CD4-positive, alpha-beta T cell treated with Interleukin-17A for 1 hour (primary cell): ENCODE measurements at places on chromosomes 6 and 20.

GRCh38 chr6:160678230-160678629 is 14.2 kb upstream of the LPA start:
- DNase-seq, result no peak

DNA sequence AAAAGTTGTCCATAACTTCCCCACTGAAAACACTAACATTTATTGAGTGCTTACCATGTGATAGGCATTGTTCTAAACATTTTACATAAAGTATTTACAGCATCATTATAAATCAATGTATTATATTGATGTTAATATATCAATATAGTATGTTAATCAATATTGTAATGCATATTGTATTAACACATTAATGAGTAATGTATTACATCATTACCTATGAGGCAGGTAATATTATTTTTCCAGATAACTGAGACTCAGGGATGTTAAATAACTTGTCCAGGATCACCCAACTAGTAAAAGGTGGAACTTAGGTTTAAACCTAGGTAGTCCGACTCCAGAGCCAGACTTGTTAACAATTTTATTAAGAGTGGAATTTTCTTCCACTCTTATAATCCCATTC is 12.2 kb upstream of the TREM2 start:
- no peak for DNase-seq

- no peak for DNase-seq
Measured at GRCh38 chr6:13892017-13892645, 32.6 kb upstream of the RNF182 start.

GRCh38 chr6:53604623-53605190 is 59.8 kb upstream of the GCLC start:
- DNase-seq, result no peak

GRCh38 chr6:93139408-93140081 is 279.8 kb downstream of the EPHA7 start:
- no peak for DNase-seq

- DNase-seq, result no peak
Measured at GRCh38 chr6:68410021-68410420, 225.1 kb upstream of the ADGRB3 start.

- no peak for DNase-seq
Measured at GRCh38 chr6:70282919-70283461, 19.9 kb downstream of the COL9A1 start.

DNA sequence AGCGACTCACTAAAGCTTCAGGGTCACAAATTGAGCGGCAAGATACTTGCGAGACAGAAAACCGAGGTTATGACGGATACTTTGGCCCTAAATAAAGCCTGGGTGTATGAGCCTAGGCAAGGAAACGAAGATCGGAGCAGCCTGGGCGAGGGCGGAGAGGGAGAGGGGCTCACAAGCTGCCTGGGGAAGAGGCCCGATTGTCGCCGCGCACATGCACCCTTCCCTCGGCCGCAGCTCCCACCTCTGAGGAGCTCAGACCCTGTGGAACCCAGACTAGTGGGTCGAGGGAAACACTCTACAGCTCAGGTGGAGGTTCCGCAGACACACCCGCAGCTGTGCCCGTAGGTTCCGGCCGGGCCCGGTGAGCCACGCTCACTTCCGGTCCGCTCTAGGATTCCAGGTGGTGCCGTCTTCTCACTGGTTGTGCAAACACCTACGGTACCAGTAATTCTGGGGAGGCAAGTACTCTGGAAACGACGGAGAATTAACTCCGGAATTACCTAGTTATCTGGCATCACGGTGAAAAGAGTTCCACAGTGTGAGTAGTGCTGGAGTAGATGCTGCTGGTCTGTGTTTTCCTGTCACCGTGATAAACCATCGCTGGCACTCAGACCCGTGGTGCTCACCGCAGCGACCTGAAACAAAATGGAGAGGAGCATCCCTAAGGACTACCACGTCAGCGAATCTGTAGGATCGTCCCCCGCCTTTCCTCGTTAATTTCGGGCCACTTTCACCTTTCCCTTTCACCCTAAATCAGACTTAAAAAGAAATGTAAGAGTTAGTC is 61.5 kb downstream of the GPX5 start:
- peak; percentile 62 for DNase-seq

DNA sequence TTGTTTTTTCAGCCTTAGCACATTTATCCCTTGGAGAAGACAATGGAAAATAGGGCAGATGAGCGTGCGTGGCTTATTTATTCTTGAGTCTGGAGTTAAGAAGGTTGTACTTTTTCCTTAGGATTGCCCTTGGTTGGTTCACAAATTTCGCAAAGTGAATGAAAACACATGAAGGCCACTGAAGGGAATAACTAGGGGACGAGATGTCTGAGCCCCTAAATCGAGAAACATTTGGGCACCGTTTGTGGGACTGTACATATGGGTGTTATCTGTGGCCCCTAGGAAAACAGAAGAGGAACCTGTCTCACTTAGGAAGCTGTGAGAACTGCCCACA is 19.4 kb upstream of the TRIM27 start:
- DNase-seq, result no peak

DNA sequence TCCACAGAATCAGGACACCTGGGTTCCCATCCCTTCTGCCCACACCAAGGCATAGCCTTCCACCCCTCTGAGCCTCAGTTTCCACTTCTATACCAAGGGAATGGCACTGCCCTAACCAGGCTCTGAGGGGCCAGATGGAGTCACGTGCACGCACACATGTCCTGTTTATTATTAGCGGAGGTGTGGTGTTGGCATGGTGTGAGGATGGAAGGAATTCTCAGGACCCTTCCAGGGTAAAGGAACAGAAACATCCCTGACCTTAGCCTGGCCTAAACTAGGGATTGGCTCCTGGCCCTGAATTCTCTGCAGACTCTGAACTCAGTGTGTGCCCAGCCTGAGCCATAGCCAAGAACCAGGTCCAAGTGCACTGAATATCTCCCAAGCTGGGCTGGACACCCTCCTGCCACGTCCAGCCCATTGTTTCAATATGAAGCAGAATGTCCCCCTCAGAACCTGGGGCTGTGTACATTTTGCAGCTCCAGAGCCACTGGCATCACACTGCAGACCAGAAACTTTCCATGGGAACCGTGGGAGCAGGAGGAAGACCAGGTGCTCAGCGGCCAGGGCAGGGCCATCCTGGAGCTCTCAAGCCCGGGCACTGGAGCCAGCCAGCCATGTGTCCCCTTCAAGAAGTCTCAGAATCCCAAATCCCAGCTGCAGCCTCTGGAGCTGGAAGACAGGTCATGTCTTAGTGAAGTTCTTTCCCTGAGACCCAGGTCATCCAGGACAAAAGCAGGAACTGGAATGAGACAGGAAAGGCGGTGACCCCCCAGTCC is 208.4 kb downstream of the ANKRD60 start:
- DNase-seq, result no peak

DNA sequence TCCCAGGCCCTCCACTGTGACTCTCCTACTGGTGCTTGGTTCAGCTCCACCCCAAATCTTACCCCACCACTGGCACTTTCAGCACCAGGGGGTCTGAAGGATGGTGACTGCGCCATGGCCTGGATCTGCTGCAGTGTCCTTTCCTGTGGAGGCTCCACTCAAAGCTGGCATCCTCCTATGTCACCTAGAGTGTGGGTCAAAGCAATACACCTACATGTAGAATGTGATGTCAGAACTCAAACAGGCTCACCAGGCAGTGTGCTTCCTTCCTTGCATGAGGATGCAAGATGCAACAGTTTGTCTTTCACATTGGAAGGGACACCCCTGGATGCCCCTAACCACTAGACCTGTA is 32.8 kb upstream of the MICB start:
- peak; percentile 48 for DNase-seq

GRCh38 chr6:21476112-21476511 is 117.4 kb upstream of the SOX4 start:
- DNase-seq, result no peak

DNA sequence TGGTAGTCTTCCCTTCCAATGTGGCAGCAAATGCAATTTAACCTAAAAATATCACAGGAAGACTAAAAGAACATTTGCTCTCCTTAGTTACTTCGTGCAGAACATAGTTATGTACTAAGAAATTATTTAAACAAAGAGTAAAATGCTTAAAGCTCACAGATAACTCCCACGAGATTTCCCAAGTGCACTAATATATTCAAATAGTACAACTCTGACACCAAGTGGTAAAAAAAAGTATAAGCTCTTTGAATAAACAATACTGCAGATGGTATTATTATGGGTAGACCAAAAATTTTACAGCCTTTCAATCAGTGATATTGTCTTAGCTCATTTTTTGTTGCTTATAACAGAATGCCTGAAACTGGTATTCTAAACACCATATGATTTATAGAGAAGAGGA is 52.8 kb upstream of the FILIP1 start:
- DNase-seq, result no peak

- no peak for DNase-seq
Measured at GRCh38 chr6:56732517-56732916, 89.8 kb upstream of the DST start.

DNA sequence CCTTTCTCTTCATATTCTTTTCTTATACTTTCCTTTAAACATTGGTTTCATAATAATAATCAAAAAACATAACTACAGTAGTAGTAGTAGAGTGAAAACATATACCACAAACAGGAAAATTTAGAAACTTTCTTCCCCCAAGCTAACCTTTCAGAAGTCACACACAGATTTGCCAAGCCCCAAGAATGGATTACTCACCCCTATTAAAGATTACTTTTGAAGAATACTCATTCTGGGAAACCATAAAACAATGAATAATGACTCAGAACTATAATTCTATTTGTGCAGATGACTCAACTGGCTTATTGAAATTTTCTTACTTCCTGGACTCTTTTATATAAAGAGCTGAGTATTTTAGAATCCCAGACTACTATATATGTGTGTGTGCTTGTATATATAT is 119.4 kb upstream of the GJE1 start:
- no peak for DNase-seq

- no peak for DNase-seq
Measured at GRCh38 chr6:143223895-143224294, 163.2 kb downstream of the AIG1 start.

GRCh38 chr6:2509711-2510110 is 241.0 kb downstream of the MYLK4 start:
- DNase-seq, result no peak

- DNase-seq, result no peak
Measured at GRCh38 chr6:37221585-37222124, 35.9 kb upstream of the TBC1D22B start.

DNA sequence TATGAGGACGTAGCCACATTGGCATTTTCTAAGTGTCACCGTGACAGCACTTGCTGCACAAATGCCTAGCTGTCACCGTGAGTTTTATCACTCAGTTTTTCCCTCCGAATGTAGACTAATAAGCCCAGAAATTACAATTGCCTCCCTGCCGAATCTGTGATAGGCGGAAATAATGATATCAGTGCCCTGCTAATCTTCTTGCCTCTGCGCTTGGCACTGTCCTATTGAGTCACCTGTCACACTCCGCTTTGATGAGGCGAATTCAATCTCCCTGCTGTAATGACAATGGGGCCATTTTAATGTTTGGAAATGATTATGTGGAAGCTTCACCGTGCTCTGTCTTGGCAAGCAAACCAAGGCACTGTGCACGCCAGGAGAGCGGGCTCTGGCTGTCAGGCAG is 112.8 kb downstream of the LINC00237 start:
- no peak for DNase-seq

DNA sequence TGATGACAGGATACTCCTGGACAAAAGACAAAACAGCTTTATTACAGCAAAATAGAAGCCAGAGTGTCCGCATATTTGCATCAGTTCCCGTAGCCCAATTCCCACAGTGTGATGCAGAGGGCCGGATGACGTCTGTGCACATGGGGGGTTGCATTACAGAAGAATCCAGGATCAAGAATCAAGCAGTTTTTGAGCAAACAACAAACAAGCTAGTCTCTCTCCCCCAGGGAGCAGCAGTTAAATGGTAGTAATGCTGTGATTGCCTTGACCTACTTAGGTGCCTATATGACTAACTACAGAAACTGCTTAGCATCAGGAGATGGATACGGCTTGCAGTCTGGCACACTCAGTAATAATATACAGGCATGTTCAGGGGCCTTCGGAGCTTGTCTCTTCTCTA is 3.2 kb upstream of the SDHAF4 start:
- no peak for DNase-seq

GRCh38 chr20:53028337-53029007 is 56.3 kb downstream of the TSHZ2 start:
- DNase-seq, result no peak

DNA sequence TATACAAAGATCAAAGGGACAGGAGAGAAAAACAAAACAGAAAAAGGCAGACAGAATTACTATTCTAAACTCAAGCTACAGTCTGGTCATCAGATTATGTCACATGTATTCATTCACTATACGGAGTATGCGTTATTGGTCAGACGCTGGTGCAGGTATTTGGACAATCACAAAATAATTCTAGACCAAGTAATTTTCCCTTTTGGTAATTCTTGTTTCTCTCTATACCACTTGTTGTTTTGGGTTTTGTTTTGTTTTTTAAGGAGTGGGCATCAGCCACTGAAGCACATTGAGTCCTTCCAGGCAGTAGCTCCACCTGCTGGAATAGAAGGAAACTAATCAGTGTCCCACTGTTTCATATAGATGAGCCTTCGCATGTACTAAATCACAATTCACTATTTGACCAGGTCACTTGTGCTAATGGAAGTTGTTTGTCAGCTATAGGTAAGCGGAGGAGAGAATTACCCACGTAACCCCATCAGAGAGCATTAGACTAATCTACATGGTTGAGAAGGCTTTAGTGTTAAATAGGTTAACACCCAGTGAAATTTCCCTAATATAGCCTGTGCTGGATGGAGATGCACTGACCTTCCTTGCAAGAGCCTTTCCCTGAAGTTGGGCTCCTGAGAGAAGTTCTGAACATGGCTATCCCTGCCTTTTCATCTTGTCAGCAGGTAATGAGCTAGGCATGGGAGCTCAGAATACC is 77.9 kb downstream of the TNFAIP3 start:
- DNase-seq, result peak; percentile 63

DNA sequence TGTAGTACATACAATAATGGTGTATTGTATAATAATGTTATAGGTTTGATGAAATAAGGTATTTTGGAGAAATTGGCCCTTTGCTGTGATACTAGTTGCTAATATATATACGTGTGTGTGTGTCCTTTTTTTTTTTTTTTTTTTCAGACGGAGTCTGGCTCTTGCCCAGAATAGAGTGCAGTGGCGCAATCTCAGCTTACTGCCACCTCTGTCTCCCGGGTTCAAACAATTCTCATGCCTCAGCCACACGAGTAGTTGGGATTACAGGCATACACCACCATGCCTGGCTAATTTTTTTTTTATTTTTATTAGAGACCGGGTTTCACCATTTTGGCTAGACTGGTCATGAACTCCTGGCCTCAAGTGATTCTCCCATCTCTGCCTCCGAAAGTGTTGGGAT is 23.3 kb downstream of the SENP6 start:
- no peak for DNase-seq

DNA sequence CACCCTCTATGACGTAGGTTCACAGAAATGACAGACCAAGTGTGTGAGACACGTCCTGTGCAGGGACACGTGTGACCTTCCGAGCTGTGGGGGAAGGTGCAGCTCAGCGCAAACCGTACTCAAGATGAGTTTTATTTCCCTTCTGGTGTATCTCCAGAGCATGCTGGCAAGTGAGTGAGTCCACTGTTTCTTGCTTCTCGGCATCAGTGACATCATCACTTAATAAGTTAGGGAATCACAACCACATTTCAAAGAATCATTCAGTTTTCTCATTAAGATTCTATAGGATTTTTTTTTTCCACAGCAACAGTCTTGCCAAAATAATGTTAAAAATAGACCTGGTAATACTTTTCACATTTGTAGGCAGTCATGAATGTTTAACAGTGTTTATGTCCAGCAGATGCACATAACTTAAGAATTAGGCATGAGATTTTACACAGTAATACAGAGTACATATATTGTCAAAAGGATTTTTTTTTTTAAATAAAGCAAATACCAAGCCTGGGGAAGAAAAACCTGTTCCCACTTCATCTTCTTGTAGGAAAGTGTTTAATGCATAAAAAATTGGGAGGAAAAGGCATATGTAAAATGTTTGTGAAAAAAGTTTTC is 417.8 kb downstream of the CDC5L start:
- no peak for DNase-seq
